ENCODE measurements at places on chromosomes 6 and 20. TPM values are rescaled to one million over a fixed set of nuclear protein-coding genes. Genes with fewer than 3 reads are reported as not detected.
A peak's percentile ranks its signal among the peaks of the same experiment; 100 is the strongest.

DNA sequence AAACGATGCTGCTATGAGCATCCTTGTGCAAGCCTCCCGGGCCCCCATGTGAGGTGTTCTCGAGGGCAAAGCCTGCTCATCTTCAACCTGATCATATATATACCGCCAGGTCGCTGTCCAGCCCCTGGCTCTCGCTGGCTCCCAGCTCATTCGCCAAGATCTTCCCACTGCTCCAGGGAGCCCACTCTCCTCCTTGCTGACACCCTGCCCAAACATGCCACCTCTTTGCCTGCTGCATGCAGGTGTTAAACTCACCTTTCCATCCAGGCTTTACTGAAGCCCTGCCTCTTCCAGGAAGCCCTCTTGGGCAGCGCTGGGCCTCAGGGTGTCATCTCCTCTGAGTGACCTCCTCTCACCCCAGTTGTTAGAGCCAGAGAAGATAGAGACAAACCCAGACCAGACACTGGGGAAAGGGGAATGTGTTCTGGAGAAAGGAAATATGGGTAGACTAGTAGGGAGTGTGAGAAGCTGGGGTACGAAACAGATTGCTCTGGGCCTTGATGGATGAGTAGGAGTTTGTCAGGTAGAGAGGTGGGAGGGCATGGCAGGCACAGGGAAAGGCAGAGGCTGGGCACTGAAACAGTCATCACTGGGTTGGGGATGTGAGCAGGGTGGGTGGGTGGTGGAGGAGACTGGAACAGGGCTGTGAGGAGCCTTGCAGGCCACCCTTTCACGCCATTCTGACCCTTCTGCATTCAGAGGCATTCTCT lies 1.2 kb upstream of the DLGAP4 start:
- peak; percentile 48 for DNase-seq

DNA sequence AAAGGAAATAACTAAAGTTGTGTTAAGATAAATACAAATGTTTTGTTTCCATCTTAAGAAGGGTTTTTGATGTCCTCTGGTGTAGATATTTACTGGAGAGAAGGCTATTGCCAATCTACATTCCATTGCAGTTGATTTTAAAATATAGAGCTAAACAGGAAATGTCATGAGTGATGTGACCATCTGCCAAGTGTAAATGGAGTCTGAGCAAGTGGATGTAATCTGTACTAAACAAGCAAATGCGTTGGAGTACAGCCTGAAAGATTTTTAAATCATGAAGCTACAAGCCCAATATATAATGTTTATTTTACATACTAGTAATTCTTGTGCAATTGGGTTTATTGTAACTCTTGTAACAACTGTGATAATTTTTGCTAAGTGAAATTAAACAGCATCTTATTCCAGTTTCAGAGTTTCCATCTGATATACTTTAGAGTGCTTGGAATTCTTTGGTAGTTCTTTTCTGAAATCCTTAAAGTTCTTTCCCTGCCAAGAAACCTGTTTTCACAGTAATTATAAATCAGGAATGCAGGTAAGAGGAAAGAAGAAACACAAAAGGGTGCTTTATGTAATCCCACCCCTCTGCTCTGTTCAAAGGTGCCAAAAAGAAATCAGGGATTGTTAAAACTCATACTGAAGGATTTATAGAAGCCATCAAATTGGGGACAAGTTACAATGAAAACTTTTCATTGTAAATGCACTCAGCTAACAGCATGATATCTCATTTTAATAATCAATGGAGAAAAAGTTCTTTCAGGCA lies 47.2 kb upstream of the FLRT3 start:
- DNase-seq: no peak

- no peak for DNase-seq
These were observed 145.5 kb upstream of the STMND1 start for GRCh38 chr6:16956361-16956760.

Gene MLN
- total RNA-seq: not detected

- DNase-seq: no peak
These were observed 31.5 kb downstream of the PPP1R16B start for GRCh38 chr20:38836991-38837390.

GRCh38 chr6:15254070-15254975 lies 8.5 kb downstream of the JARID2 start:
- peak; percentile 45 for DNase-seq

Gene BPI
- not detected for total RNA-seq

- no peak for DNase-seq
These were observed 315.4 kb upstream of the JARID2 start for GRCh38 chr6:14930366-14930989.

DNA sequence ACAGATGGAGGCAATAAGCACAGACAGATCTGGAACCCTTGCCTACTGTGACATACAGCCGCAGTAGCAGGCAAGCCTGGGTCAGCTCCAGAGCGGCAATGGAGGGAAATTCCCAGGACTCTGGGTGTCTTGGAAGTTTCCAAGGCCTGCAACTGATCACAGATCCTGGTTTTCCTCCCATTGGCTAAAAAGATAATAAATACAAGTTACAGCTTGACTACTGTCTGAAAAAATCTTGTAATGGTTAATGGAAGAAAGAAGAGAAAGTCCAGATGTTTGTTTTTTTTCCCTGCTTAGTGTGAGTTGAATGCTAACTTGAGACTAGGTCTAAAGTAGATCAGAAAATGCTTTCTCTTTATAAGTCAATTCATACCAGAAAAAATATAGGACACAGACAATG lies 307.6 kb downstream of the ALDH8A1 start:
- no peak for DNase-seq

GRCh38 chr6:39441301-39441700 lies 118.8 kb upstream of the KCNK16 start:
- no peak for DNase-seq

GRCh38 chr20:57317789-57318371 lies 11.7 kb upstream of the SPO11 start:
- DNase-seq: no peak

DNA sequence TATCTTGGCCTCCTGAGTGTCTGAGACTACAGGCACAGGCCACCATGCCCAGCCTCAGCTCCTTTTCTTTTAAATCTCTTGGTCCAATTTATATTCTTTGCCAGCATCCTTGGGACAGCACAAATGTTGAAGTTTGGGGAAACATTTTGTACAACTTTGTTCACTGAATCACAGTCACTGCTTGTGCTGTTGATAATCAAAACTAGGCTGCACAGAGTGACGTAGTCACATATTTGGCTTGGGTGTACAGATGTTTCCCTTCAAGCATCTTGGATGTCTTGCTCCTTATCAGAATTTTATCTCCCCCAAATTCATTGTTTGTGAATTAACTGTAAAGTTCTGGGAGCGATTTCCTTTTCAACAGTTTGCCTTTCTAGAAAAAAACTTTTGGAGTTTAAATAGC lies 17.9 kb downstream of the CARMIL1 start:
- DNase-seq: no peak

- DNase-seq: peak; percentile 60
These were observed 5.5 kb downstream of the POU3F2 start for GRCh38 chr6:98839781-98840361.

Gene FAM184A
- 13.2 TPM for total RNA-seq

Gene B3GAT2
- 0.18 TPM for total RNA-seq

DNA sequence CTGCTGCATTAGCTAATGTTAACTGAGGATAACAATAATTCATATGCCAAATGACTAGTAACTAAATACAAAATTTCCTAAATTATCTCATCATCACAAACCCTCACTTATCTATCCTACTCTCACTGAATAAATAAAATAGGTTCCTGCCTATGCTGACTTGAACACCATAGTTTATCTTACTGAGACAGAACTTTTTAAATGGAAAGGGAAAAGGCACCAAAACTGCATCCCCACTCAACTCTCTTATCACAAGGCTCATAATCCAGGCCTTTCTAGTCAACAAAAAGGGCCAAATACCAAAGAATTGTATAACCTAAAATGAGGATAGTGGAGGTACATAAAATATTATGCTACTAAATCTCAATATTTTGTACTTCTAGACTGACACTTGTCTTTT lies 23.1 kb downstream of the OSTM1 start:
- no peak for DNase-seq

GRCh38 chr6:32459781-32460424 lies 20.2 kb downstream of the HLA-DRA start:
- DNase-seq: no peak

Gene PPP1R11
- 26.1 TPM for total RNA-seq

- DNase-seq: no peak
These were observed 16.3 kb upstream of the ZDHHC14 start for GRCh38 chr6:157364705-157365104.

Gene OR14J1
- total RNA-seq: not detected

Gene OXT
- 1.5 TPM for total RNA-seq

GRCh38 chr20:40805592-40805991 lies 116.6 kb upstream of the MAFB start:
- DNase-seq: no peak

GRCh38 chr6:108667993-108668392 lies 107.3 kb downstream of the FOXO3 start:
- DNase-seq: no peak

Gene FUT9
- total RNA-seq: 0.18 TPM

GRCh38 chr6:137271245-137272183 lies 52.3 kb upstream of the IFNGR1 start:
- peak; percentile 17 for DNase-seq

- DNase-seq: no peak
These were observed 51.9 kb downstream of the DLL1 start for GRCh38 chr6:170238741-170239565.

GRCh38 chr6:104182811-104183210 lies 676.9 kb downstream of the HACE1 start:
- DNase-seq: no peak

Gene CAPN11
- total RNA-seq: 1.0 TPM

- no peak for DNase-seq
These were observed 77.1 kb upstream of the FRMD1 start for GRCh38 chr6:168155821-168156741.

- no peak for DNase-seq
These were observed 74.4 kb downstream of the TRAM2 start for GRCh38 chr6:52502306-52503029.

Gene MAFB
- 2.4 TPM for total RNA-seq

- DNase-seq: peak; percentile 83
These were observed 831 bp downstream of the PMEPA1 start for GRCh38 chr20:57708694-57709673.

GRCh38 chr6:106512048-106512967 lies 117.0 kb downstream of the RTN4IP1 start:
- peak; percentile 76 for DNase-seq

- DNase-seq: no peak
These were observed 262.8 kb upstream of the MAP3K7 start for GRCh38 chr6:90849686-90850085.

Gene GPRC6A
- total RNA-seq: not detected

Gene FLOT1
- total RNA-seq: 152 TPM

Gene CRISP2
- total RNA-seq: not detected

- DNase-seq: no peak
These were observed 9.7 kb upstream of the CEP43 start for GRCh38 chr6:166989427-166990032.

Gene HDGFL1
- not detected for total RNA-seq

GRCh38 chr6:56187686-56188085 lies 59.7 kb downstream of the COL21A1 start:
- no peak for DNase-seq

DNA sequence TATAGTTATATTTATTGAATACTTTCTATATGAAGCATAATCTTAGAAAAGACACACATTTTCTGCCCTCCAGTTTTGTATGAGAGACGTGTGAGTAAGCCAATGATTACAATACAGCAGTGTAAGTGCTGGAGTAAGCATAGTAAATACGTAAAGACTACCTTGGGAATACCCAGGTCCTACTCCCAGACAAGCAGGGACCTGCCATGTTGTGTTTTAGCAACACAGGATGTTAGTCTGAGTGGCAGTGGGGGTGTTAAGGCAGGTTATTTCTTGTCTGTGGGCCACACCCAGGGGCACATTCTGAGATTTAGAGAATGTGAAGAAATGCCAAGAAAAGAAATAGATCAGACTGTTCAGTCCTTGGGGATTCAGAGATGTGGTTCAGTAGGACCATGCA lies 34.3 kb upstream of the RNF144B start:
- no peak for DNase-seq

Gene MAP3K5
- 1.3 TPM for total RNA-seq

Gene TP53TG5
- not detected for total RNA-seq

GRCh38 chr6:30047220-30047619 lies 13.8 kb upstream of the POLR1H start:
- no peak for DNase-seq

Gene CST4
- not detected for total RNA-seq

- DNase-seq: peak; percentile 33
These were observed 47.7 kb downstream of the PLAGL2 start for GRCh38 chr20:32159766-32160221.

Gene SRPK1
- total RNA-seq: 74.1 TPM

DNA sequence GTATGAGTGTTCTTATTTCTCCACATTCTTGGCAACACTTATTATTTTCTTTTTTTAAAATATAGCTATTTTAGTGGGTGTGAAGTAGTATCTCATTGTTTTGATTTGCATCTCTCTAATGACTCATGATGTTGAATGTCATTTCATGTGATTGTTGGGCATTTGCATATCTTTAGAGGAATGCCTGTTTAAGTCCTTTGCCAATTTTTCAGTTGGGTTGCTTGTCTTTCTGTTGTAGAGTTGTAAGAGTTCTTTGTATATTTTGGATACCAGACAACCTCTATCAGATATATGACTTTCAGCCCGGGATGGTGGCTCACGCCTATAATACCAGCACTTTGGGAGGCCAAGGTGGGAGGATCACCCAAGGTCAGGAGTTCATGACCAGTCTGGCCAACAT lies 5.1 kb upstream of the POPDC3 start:
- DNase-seq: no peak

- DNase-seq: peak; percentile 14
These were observed 120.3 kb upstream of the LGSN start for GRCh38 chr6:63440057-63440456.

GRCh38 chr6:14728396-14729024 lies 517.4 kb upstream of the JARID2 start:
- DNase-seq: no peak

GRCh38 chr6:20056350-20056992 lies 155.8 kb downstream of the MBOAT1 start:
- peak; percentile 35 for DNase-seq

DNA sequence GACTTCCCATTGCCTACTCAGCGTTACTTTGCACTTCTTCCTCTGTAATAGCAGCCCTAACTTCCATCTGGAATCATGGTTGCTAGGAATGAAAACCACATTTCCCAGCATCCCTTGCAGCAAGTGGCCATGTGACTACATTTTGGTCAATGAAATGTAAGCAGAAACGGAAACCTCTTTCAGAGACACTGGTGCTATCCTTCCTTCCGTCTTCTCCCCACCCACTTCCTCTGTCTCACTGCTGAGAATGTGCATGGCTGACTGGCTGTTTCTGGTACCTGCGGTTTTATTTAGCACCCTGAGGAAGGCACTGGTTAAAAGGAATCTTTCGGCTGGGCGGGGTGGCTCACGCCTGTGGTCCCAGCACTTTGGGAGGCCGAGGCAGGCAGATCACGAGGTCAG lies 107.4 kb downstream of the SCML4 start:
- peak; percentile 52 for DNase-seq

DNA sequence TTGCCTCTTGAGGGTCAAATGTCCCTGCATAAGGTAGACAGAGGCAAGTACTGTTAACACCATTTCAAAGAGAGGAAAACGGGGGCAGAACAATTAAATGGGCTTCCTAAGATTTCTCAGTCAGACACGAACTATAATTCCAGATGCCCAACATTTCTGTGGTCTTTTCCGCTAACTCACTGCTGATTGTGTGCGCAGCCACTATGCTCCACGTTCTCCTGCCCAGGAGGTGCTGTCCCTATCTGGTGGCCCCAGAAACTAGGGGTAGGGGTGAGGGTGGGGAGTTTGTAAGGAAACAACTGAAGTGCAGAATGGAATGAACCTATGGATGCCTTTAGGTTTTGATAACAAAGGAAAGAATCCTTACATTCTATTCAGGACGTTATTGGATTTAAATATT lies 86.1 kb upstream of the BACH2 start:
- no peak for DNase-seq
